H4 (cell line): ENCODE measurements at places on chromosomes 3 and 15.

GRCh38 chr15:61200626-61201025 is 28.5 kb downstream of the RORA start:
- DNase-seq = no peak

DNA sequence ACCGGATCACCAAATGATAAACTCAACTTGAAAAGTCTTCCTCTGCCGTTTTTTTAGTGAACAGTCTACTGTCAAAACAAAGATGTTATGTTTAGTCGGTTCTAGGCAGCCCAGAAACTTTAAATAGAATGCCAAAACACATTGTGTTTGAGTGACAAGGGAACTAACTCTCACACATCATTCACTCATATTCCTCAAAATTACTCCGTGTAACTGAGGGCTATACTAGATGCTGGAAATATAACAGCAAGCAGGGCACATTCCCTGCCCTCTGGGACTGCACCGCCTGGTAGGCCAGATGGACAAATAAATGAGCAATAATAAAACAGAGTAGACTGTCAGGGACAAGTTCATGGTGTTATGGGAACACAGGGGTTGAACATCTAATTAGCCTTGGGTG is 251.4 kb downstream of the MAGI1 start:
- DNase-seq = no peak

DNA sequence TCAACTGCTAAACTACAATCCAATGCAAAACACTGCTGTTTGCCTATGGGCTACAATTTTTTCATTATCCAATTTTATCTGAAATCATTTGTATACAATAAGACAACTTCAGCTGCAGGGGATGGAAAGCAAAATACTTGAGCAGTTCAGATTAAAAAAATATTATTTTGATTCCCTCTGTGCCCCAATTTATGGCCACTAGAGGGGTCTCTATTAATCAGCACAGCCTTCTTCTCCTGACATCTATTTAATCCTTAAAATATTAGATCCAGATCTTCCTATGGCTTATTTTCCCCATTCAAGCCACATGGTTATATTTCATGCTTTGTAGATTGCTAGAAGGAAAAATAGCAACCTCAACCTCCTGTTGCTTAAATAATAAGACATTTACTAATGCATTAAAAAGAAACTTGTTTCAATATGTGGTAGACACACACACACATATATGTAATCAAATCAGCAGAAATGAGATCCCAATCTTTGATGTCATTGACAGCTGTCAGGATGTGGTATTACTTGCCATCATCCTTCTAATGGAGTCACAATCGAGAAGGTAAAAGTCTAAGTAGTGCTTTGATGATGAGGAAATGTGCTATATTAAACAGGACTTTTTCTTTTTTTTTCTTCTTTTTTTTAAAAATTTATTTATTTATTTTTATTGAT is 104.2 kb downstream of the P2RY1 start:
- no peak for DNase-seq

- DNase-seq = no peak
These were observed 5.8 kb upstream of the DIS3L start for GRCh38 chr15:66287461-66288057.

- no peak for DNase-seq
These were observed 39.1 kb downstream of the MESD start for GRCh38 chr15:80950291-80951078.

DNA sequence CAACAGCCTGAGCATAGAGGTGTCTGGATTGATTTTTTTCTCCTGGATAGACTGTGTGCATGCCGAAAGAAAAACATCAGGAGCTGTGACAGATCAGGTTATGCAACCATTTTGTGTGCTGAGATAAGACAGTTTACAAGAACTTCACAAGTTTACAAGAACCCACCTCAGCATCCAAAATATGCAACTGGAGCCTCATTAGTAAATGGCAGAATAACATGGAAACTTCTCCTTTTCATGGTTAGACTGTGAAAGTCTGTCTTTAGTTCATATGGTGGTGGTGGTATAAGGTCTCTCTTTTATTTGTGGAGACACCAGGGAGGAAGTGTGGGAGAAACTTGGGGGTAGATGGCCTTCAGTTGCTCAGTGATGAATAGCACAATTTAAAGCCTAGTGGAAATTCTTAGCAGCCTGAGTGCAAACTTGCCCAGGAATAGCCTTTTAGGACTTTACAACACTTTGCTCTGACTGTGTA is 3.7 kb upstream of the ZNF609 start:
- no peak for DNase-seq

DNA sequence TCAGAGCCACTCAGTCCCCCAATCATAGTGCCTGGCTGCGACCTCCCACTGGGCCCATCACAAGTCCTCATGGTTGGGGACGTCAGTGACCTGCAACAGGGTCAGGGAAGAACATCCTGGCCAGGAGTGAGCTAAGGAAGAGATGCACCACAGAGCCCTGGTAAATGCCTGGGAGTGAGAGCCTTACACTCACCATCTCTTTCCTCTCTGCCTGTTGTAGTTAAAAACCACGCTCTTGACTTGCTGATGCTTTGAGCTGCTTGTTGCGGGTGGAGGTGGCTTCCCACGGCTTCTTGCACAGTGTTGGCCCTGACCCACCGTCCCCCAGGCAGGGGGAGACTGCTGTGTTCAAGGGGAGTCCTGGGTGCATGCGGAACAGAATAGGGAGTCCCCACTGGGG is 91.1 kb upstream of the RGMA start:
- DNase-seq = no peak

GRCh38 chr3:61425356-61425755 is 136.0 kb upstream of the PTPRG start:
- no peak for DNase-seq

GRCh38 chr15:68798346-68799094 is 22.2 kb downstream of the ANP32A start:
- no peak for DNase-seq

DNA sequence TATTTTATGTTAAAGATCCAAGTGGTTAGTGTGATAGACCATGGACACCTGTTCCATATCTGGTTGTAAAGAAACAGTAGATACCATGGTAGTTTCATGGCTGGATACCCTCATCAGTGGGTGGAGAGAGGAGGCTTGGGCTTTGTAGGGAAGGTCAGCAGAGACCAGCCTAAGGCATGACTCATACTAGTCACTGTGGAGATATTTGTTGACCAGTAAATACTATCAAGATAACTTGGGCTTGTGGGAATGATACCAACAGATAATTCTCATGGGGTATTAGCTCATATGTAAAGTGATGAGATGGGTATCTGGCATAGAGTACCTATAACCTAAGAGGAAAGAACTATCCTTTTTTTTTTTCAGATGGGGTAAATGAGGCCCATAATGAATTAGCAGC is 354.5 kb downstream of the CACNA2D3 start:
- DNase-seq = no peak

- DNase-seq = no peak
These were observed 488 bp downstream of the THSD4 start for GRCh38 chr15:71115567-71116351.

DNA sequence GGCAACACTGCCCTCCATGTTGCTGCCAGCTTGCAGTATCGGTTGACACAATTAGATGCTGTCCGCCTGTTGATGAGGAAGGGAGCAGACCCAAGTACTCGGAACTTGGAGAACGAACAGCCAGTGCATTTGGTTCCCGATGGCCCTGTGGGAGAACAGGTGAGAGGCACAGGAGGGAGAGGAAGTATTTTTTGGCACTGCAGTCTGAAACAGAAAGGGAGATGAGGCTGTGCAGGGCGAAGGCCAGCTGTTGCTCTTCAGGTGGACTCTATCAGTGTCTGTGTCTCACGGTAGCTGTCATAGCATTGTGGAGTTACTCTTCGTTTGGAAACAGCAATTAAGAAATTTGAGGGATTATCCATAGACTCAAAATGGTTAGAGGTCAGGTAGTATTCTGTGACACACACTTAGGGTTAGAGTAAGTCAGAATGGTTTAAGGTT is 8.0 kb downstream of the NFKBIZ start:
- no peak for DNase-seq

DNA sequence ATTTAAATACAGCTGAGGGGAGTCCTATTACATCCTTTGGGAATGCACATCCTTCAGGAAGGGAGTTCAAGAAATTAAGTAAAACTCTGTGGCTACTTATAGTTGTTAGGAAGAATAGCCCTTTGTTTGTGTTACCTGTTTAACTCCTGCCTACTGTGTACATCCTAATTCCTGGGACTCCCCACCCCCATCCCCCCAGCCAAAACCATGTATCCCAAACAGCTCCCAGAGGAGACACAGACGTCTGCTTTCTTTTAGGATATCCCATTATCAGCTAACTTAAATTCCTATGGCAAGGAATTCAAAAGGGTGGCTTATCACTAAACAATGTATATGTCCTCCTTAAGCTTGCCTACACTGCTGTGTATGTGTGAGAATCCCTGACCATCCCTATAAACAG is 581.7 kb downstream of the DIPK2A start:
- no peak for DNase-seq

DNA sequence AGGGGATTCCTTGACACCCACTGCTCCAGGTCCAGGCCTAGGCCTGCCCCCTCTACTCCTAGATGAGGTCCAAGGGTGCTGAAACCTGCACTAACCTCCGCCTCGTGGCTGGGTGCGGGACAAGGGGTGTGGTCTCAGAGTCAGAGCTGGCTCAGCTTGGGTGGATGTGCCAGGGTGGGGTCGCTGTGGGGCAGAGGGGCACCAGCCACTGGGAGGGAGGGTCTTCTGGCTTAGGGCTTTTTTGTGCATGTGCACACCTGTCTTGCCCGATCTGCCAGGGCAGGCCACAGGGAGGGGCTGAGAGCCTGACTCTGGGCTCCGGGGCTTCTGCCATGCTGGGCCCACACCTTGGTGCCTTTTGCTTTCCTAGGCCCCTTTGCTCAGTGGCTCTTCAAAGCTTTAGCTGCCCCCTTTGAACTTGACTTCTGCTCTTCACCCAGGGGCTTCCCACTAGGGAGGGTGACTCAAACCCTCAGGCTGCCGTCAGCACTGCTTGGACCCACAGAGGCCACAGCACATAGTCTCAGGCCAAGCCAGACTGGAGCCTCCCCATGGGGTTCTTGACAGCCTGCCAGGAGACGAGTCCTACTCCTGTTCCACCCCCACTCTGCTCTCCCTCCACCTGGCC is 73.0 kb downstream of the KLF13 start:
- DNase-seq = no peak

- DNase-seq = no peak
These were observed 7.3 kb downstream of the ALPK3 start for GRCh38 chr15:84824260-84825007.

DNA sequence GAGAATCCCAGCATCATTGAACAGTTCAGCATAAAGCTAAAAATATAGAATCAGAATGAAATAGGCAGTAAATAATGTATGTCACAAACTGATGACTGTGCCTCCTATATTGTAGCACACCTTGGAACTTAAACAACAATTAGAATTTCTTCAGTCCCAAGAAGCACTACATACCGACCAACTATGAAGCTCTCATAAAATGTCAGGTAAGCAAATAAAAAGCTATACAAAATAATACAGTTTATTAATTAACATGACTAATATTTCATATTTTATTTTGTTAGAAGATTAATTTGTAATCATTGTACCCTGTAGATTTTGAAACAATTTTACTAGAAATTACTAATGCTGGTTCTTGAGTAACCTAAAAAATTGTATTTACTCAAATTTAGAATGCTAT is 85.1 kb upstream of the GK5 start:
- no peak for DNase-seq

- DNase-seq = no peak
These were observed 356.3 kb downstream of the FOXP1 start for GRCh38 chr3:71227270-71227661.

DNA sequence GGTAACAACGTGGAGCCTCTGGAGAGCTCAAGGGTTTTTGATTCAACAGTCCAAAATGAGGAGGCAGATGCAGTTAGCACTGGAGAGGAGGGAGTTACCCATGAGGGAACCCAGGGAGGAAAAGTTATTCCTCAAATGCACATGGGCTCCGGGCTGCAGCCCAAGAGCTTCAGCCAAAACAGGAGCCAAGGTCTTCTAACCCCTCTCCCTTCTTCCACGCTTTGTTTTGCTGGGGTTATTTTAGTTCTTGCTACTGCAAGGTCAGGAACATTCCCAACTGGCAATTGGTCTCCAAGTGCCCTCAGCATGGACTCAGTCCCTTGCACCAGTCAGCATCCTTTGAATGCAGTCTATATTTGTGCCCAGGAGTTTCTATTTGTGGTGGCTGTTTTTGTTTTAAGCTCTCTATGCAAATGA is 90.0 kb downstream of the TGFBR2 start:
- no peak for DNase-seq

DNA sequence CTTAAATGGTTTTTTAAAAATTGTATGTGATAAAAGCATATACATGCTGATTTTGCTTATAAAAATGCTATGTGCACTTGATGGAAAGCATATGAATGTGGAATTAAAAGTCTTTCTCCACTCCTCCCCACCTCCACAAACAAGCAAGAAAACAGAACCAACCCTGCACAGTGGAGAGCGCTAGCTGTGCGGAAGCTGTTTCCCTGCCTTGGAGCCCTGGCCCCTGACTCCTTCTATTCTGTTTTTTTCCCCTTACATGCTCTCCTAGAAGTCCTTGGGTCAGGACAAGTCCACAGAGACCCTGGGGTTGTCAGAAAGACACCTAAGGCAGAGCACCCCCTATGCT is 64.2 kb downstream of the BOC start:
- no peak for DNase-seq

DNA sequence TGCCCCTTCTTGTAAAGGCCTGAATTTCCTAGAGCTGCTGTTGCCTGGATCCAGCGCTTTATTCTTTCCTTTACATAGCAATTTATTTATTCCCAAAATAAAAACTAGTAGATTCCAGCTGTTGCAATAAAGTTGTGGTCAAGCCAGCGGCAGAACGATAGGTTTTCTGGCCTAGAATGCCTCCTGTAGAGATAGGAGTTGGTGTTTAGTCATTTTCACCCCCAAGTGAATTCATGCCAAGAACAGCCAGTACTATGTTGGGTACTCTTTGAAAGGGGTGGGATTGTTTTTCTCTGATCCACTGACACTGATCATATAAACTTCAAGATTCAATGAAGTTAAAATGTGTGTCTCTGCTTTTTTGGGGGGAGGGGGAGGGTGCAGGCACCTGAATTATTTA is 69.7 kb downstream of the KLHL25 start:
- no peak for DNase-seq

- no peak for DNase-seq
These were observed 309.7 kb upstream of the RBMS3 start for GRCh38 chr3:28971156-28971555.

- no peak for DNase-seq
These were observed 52.9 kb downstream of the HERC2 start for GRCh38 chr15:28269097-28269496.

- DNase-seq = no peak
These were observed 5.0 kb downstream of the MITF start for GRCh38 chr3:69743975-69744906.

DNA sequence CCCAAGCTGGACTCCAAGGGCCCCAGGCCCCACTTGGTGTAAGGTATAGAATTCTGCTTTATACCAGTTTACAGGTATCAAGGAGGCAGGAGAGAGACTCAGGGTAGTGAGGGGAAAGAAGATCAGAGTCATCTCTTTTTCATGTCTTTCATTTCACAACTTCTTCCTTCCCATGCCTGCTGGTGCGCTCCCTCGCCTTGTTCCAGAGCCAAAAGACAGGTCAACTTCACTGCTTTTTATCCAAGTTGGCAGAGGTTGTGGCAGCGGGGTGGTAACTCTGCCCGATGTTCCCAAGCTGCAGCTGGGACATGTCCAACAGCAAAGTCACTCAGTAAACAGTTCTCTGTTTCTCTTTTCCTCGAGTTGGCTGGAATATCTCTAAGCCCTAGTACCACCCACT is 86.3 kb upstream of the TCF12 start:
- DNase-seq = peak; percentile 61
